ENCODE measurements at places on chromosomes 11 and 22. TPM values are rescaled to one million over a fixed set of nuclear protein-coding genes. Genes with fewer than 3 reads are reported as not detected.

Gene UVRAG
- total RNA-seq, result 29.5 TPM

DNA sequence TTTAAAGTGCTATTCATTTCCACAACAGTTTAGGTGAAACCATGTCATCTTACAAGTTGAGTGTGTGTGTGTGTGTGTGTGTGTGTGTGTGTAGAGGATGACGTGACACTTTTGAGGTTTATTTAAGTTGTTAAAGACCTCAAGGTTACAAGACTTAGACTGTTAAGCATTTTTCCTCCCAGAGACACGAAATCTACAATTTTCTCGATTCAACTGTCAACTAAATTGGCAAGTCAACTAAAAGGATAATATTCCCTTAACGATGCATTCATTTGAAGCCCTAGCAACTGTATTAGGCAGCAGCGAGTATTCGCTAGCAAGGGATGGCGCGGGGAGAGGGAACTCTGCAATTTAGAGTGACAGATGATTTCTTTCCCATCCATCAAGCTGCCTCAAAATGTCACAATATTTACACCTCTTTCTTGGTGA, 17.6 kb upstream of the BDNF start:
- peak overlapping the region; percentile 92 for H3K4me3 ChIP-seq
- H3K4me1 ChIP-seq, result peaks cover 20% of the 10 kb centered on the region
- H3K36me3 ChIP-seq, result no peaks in the 10 kb centered on the region
- peaks cover 82% of the 10 kb centered on the region for H3K27me3 ChIP-seq
- DNase-seq, result no peak
- H3K27ac ChIP-seq, result no peak overlapping the region

- peaks cover 34% of the 10 kb centered on the region for H3K27me3 ChIP-seq
- no peaks in the 10 kb centered on the region for H3K36me3 ChIP-seq
- H3K4me3 ChIP-seq, result no peak overlapping the region
- no peak overlapping the region for H3K27ac ChIP-seq
- no peak for DNase-seq
Measured at GRCh38 chr11:76215941-76216340, 9.6 kb upstream of the WNT11 start.

DNA sequence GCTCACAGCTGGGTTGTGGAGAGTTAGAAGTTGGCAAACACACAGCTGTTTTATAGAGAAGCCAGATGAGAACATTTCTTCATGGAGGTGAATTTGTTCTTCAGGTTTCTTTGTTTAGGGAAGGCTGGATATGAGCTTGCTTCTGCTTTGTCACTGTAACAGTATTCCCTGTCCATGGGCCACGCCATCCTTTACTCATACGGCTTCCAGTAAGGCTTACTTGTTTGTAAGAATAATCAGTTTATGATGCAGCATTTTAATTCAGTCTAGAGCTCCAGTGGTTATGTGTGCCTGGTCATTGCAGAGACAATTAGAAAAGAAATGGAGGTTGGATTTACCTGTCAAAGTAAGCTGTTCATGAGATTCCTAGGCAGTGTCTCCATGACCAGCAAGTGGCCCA, 131.8 kb downstream of the TRIM44 start:
- peaks cover 37% of the 10 kb centered on the region for H3K4me1 ChIP-seq
- H3K4me3 ChIP-seq, result no peak overlapping the region
- no peak overlapping the region for H3K27ac ChIP-seq
- no peak for DNase-seq
- peaks cover 26% of the 10 kb centered on the region for H3K36me3 ChIP-seq
- H3K27me3 ChIP-seq, result no peaks in the 10 kb centered on the region

DNA sequence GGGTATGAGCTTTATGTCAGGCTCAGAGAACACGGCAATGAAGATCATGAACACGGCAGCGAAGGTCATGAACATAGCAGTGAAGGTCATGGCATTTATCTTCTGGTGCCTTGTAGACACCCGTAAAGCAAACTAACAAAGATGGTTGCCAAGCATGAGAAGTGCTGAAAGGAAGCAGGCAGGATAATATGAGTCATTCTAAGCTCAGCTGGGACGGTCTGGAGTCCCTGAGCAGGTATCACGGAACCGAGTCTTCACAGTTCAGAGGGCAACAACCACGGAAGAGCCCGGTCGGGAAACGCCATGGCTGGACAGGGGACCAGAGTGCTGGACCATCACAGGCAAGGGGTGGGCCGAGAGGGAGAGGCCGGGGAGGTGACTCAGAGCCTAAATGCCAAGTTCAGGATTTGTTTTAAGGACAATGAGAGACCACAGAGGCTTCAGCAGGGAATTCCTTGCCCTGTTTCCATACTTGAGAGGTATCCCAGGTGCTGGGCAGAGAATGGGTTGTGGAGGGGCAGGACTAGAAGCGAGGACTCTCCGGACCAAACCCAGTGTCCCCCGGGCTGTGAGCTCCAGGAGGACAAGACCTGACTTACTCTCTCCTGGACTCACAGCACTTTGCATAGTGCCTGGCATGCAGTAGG, 13.1 kb upstream of the MS4A10 start:
- no peak overlapping the region for H3K27ac ChIP-seq
- peaks cover 7% of the 10 kb centered on the region for H3K4me1 ChIP-seq
- peaks cover 12% of the 10 kb centered on the region for H3K27me3 ChIP-seq
- no peak for DNase-seq
- no peaks in the 10 kb centered on the region for H3K36me3 ChIP-seq
- H3K4me3 ChIP-seq, result no peak overlapping the region

DNA sequence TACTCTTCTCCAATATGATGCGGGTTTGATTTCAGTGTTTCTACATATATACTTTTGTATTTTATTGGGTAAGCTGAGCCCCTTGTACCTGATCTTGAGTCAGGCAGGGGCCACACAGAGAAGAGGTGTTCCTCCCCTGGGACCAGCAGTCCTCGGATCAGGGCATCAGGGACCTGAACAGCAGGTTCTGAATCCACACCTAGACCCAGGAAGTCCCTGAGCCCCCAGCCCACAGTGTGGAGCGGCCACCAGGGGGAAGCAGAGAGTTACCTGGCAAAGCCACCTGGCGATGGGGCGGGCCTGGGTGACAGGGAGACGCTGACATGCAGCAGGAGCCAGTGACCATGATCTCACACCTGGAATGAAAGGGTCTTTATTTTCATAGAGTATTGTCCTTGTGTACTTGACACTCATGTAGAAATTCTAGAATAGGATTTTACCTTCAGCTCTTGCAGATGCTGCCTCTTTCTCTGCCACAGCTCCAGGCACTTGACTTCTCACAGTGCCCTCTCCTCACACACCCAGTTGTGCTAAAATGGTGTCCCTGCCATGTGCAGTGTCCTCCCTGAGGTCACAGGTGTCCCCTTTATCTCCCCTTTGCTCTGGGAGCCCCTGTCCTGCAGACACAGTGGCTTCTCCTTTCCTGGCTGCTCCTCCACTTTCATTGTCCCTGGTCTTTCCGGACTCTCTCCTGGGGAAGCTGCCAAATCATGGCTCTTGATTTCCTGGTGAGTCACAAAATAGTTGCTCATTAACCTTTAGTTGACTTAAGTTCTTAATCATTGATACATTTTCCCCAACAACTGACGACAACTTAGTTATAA, 48.5 kb downstream of the GGTLC2 start:
- H3K4me1 ChIP-seq, result peaks cover 4% of the 10 kb centered on the region
- no peak for DNase-seq
- no peak overlapping the region for H3K4me3 ChIP-seq
- no peaks in the 10 kb centered on the region for H3K36me3 ChIP-seq
- H3K27me3 ChIP-seq, result peaks cover 22% of the 10 kb centered on the region

Gene TMEM121B
- 2.9 TPM for total RNA-seq

DNA sequence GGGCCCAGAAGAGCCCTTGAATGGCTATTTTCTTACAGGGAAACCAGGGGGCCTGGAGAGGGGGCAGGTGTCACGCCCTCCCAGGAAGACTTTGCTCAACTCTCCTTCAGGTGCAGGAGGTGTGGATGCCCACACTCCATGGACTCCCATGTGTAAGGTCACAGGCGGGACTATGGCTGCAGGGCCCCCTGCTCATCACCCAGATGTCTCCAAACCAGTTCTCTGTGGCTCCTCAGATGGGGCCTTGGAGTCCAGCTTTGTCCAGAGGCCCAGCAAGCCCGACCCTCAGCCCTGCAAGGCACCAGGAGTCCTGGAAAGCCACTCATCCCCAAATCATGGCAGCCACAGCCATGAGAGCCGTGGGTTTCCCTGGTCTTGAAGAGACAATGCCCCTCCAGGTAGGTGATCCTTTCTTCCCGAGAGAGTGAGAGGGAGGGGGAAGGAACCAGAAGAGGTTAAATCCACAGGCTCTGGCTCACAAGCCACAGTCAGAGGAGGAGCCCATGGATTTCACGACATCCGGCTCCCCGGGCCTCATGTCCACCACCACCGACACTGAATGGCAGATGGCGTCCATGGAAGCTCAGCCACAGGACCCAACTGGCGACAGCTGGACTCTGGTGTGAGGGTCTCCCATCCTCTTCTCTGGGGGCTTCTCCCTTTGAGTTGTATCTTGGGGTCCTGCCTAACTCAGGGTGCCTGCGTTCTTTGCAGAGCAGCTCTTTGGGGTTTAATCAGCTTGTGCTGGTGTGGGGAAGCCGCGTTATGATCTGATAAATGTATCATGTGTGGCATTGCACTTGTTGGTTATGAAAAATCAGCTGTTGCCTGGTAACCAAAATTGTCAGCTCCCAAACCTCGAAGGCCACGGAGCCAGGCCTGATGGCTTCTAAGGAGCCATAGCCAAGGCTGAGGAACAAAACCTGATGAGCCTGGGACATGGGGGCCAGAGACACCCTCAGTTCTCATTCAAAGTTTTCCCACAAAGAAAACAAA, 620.4 kb downstream of the BRD1 start:
- no peak overlapping the region for H3K4me3 ChIP-seq
- no peak overlapping the region for H3K27ac ChIP-seq
- no peaks in the 10 kb centered on the region for H3K4me1 ChIP-seq
- H3K27me3 ChIP-seq, result peaks cover 3% of the 10 kb centered on the region
- no peaks in the 10 kb centered on the region for H3K36me3 ChIP-seq

Gene THY1
- total RNA-seq, result 19.0 TPM

DNA sequence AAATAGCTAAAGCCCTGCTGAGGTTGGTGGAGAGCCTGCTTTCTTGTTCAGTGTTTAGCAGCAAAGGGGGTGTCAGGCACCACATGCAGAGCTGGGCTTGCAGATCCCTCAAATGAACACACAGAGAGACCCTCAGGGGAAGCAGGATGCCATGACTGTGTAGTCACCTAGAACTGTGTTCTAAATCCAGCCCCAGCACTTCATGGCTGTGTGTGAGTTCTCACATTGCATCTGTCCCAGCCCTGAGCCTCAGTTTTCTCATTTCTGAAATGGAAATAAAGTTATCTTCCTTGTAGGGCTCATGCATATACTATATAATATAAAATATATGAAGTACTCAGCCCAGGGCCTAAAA, 47.1 kb downstream of the CWC15 start:
- peaks cover 7% of the 10 kb centered on the region for H3K27me3 ChIP-seq
- H3K4me1 ChIP-seq, result peaks cover 30% of the 10 kb centered on the region
- no peaks in the 10 kb centered on the region for H3K36me3 ChIP-seq
- H3K4me3 ChIP-seq, result no peak overlapping the region
- DNase-seq, result no peak

GRCh38 chr22:31895411-31896123, 48.8 kb upstream of the YWHAH start:
- no peak overlapping the region for H3K27ac ChIP-seq
- no peak for DNase-seq
- H3K4me3 ChIP-seq, result no peak overlapping the region
- H3K4me1 ChIP-seq, result peaks cover 43% of the 10 kb centered on the region
- H3K27me3 ChIP-seq, result no peaks in the 10 kb centered on the region

GRCh38 chr11:57481915-57482781, 21.8 kb downstream of the RTN4RL2 start:
- peaks cover 11% of the 10 kb centered on the region for H3K4me1 ChIP-seq
- peak overlapping the region; percentile 82 for H3K4me3 ChIP-seq
- H3K27me3 ChIP-seq, result peaks cover 68% of the 10 kb centered on the region

Data from type B pancreatic cell (in vitro differentiated cells).